ENCODE measurements at places on chromosomes 11 and 22. TPM values are rescaled to one million over a fixed set of nuclear protein-coding genes. Genes with fewer than 3 reads are reported as not detected.

The HARBI1 gene
- total RNA-seq, result 4.5 TPM

The TEAD1 gene
- 43.0 TPM for total RNA-seq

The APOBEC3B gene
- total RNA-seq, result 8.2 TPM

The P2RY2 gene
- total RNA-seq, result 20.4 TPM

The ENTHD1 gene
- total RNA-seq, result not detected

GRCh38 chr11:109853156-109853776 lies 239.9 kb upstream of the ZC3H12C start:
- no peak for DNase-seq

The FAM83F gene
- 35.3 TPM for total RNA-seq

The HTR3B gene
- not detected for total RNA-seq

DNA sequence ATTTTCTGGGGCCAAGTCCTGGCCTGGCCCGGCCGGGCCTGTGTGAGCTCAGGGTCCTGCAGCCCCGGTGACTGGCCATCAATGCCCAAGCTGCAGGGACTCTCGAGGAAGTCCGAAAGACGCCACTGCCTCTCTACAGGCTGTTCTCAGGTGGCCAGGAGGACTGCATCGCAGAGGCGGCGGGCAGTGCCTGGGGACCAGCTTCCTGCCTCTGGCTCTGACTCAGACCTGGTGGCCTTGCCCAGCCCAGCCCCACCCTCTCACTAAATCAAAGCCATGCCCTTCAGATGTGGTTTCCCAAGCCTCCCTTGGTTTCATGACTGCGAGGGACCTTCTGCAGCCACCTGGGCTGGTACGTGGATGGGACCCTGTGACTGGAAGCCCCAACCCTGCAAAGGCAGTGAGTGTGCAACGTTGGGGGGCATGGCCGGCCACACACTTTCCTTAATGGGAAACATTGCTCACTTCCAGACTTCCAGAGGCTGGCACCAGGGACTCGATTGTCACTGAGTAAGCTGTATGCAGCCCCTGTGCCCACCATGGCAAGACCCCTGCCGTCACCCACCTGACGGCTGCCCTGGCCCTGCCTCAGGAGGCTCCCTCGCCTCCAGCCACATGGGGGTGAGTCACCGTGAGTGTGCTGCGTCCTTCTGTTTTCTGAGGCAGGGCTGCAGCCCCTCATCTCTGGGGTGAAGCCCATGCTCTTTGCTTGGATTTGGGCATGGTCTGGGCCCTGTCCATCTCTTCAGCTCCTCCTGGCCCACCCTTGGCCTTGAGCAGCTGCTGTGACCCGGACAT lies 6.0 kb upstream of the FGF3 start:
- DNase-seq, result peak; percentile 41

The E2F8 gene
- 4.3 TPM for total RNA-seq

DNA sequence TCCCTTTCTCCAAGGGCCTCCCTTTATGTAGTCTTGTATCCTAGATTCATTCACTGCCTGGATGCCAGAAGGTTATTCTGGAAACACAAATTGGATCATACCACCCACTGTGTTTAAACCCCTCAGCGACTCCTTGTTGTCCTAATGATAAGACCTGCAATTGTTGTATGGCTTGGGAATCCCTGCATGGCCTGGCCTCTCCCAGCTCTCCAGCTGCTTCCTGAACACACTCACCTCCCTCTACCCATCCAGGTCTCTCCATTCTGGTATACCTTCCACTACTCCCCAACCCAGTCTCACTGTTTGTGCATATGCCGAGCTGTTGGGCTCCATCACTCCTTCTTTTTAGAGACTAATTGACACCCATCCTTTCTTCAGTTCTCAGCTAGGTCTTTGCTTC lies 124.3 kb upstream of the ALX4 start:
- DNase-seq, result no peak

DNA sequence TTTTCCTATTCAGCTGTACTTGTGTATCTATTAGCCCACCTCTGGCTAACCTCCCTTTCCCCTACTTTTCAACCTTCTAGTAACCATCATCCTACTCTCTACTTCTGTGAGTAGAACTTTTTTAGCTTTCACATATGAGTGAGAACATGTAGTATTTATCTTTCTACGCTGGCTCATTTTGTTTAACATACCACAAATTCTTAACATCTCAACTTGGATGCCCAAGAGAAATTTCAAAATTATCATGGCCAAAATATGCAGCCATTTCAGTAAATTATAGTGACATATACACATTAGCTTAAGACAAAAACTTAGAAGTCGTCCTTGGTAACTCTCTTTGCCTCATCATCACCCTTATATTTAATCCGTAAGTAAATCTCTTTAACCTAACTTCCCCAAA lies 34.7 kb downstream of the LUZP2 start:
- no peak for DNase-seq

GRCh38 chr11:114256176-114256966 lies 39.8 kb upstream of the NNMT start:
- no peak for DNase-seq

The P2RY6 gene
- 1.5 TPM for total RNA-seq

- no peak for DNase-seq
These were observed 87.9 kb upstream of the SPON1 start for GRCh38 chr11:13874597-13874996.

- DNase-seq, result peak; percentile 60
These were observed 55.3 kb downstream of the NFAM1 start for GRCh38 chr22:42376711-42377554.

GRCh38 chr11:133834682-133835592 lies 10.4 kb downstream of the SPATA19 start:
- DNase-seq, result no peak

DNA sequence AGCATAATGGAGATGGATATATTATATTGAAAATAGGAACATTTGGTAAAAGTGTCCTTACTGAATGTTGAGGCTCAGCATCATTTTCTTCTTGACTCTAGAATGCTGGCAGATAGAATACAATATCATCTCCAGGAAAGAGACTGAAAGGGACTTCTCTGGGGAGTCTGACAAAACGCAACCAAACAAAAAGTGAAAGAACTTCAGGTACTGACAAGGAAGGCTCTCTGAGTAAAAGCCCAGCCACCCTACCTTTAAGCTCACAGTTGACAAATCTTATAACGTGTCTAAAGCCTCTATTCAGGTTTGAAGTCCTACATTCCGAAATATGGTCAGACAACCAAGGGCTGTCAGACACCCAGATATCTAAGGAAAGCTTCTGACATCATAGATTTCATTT lies 590.8 kb downstream of the SOX6 start:
- no peak for DNase-seq

- peak; percentile 26 for DNase-seq
These were observed 64.1 kb upstream of the BIRC3 start for GRCh38 chr11:102253020-102253715.

The SCGB1D2 gene
- total RNA-seq, result not detected

The OR5AK2 gene
- not detected for total RNA-seq

DNA sequence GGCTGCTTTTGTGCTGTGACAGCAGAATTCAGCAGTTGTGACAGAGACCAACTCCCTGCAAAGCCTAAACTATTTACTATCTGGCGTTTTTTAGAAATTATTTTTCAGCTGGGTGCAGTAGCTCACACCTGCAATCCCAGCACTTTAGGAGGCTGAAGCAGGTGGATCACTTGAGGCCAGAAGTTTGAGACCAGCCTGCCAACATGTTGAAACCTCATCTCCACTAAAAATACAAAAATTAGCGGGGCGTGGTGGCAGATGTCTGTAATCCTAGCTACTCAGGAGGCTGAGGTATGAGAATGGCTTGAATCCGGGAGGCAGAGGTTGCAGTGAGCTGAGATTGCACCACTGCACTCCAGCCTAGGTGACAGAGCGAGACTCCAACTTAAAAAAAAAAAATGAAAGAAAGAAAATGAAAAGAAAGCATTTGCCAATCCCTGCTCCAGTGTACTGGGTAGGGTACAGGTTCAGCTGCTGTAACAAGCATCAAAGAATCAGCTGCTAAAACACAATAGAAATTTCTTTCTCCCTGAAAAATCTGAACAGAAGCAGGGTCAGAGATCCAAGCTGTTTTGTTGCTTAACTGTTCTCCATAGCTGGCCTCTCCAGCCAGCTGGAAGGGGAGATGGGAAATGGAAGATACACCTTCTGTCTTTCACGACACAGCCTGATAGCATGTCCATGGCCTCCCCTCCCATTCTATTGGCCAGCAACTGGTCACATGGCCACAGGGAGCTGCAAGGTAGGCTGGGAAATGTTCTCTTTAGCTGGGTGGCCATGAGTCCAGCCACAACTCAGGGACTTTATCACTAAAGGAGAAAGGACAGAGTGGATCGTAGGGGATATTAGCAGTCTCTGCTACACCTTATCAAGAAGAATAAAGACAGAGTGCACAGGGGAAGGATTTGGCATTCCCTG lies 8.5 kb upstream of the NCF4 start:
- no peak for DNase-seq

DNA sequence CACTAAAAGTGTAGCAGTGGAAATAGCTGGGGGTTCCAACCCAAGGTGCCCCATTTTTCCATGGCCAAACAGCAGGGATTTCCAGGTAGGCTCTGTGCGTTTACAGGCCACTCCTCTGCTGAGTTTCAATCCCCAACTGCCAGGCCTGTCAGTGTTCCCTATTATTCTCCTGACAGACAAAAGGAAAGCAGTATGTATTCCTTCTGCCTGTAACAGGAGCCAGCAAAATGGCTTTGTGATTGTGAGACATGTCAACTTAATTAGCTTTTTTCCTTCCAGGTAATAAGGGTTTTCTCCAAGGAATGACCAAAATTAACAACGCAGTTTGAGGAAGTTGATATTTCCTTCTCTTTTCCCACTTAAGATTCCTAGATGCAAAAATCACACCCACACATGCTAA lies 277.1 kb upstream of the MPPED2 start:
- DNase-seq, result no peak

DNA sequence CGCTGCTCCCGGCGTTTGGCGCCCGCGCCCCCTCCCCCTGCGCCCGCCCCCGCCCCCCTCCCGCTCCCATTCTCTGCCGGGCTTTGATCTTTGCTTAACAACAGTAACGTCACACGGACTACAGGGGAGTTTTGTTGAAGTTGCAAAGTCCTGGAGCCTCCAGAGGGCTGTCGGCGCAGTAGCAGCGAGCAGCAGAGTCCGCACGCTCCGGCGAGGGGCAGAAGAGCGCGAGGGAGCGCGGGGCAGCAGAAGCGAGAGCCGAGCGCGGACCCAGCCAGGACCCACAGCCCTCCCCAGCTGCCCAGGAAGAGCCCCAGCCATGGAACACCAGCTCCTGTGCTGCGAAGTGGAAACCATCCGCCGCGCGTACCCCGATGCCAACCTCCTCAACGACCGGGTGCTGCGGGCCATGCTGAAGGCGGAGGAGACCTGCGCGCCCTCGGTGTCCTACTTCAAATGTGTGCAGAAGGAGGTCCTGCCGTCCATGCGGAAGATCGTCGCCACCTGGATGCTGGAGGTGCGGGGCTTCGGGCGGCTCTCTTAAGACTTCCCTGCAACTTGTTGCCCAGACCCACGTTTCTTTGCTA lies at the start of gene CCND1:
Gene CCND1, plus strand, starts transcription at position 162 of the 587 bp plus-strand sequence. Its CDS starts 158 bp downstream, at position 320.
- DNase-seq, result peak; percentile 82

GRCh38 chr11:43834286-43834685 lies 46.3 kb upstream of the ALKBH3 start:
- no peak for DNase-seq

DNA sequence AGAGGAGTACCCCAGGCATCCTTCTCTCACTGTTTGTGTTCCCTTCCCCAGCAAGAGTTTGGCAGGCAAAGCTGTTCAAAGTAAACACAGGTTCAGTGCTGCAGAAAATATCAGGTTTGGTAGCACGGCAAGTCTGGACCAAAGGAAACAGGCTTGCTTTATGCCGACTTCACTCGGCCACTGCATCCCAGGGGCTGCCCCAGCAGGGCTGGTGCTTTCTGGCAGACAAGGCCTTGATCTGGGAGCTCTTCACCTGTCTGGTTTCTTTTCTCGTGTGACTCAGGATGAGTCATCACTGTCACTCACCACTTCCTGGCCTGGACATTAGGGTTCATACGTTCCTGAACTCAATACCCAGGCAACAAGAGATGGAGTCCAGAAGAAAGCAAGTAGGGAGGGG lies 52.6 kb upstream of the NAV2 start:
- DNase-seq, result no peak

GRCh38 chr22:42670921-42671709 lies 21.9 kb upstream of the CYB5R3 start:
- DNase-seq, result no peak
